ENCODE measurements at places on chromosomes 13 and 19.
A peak's percentile ranks its signal among the peaks of the same experiment; 100 is the strongest.

DNA sequence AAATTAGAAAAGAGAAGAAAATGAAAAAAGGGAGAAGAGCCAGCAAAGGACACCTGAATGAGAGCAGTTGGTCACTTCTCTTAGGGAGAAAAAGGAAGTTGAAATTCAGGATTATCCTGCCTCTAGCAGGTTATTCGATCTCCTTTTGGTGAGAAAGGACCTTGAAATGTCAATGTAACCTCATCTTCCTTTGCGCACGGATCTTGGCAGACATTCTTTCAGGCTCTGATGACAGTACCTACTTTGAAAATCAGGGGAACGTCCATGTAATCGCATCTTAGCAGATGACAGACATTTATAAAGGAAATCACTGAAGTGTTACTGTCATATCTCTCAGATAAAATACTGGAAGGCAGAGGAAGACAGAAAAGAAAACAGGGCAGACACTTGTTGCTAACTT lies 36.7 kb downstream of the FRY start:
- no peak for DNase-seq

DNA sequence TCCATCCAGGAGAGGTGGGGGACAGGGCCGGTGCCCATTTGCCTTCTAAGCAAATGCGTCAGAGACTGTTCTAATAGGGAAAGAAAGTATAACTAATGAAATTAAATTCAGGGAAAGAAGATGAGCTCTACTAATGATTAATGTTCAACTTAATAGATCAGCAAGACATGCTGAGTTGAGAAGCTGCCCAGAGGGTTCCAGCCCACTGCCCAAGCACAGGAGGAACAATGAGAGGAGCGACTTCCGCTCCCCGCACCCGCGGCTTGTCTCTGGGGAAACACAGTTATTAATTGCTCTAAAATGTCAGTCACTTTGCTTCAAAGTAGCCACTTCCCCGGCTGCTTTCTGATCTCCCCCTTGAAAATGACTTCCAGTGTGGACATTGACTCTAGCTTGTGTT lies 331.3 kb downstream of the UQCRFS1 start:
- DNase-seq = no peak

DNA sequence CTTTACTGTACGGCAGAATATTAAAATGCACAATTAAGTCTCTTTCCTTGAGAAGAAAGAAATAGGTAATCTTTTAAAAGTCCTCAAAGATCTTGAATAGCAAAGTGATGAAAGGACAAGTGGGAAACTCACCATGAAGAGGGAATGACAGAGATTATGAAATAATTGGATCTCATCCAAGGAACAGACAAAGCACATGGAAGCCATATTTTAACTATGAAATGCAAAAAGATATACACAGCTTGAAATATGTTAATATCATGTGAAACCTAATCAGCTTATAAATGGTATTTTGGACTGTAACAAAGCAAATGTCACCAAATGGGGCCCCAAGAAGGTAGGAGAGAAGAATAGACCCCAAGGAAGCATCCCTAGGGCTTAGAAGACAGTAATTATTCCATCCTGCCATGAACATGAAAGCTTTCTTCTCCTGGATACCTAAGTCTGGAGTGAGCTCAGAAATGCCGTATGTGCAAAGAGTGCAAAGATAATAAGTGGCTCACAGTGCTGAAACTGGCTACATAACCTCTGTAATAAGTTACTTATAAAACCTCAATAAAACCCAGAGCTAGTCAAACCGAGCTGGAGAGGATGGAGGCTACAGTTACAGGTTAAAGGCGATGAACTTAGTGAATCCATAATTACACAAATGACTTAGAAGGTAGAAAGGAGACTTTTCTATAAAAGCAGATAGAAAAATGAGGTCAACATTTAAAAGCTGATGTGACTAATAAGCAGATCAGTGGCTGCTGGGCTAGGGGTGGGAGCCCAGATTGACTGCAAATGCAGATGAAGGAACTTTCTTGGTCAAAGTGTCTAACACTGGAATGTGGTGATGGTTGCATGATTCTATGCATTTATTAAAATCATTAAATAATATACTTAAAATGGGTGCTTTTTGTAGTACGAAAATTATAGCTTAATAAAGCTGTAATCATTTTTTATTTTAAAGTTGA lies 34.4 kb downstream of the DCLK1 start:
- DNase-seq = no peak

GRCh38 chr13:48976576-48977285 lies 1.0 kb downstream of the FNDC3A start:
- DNase-seq = peak; percentile 64

DNA sequence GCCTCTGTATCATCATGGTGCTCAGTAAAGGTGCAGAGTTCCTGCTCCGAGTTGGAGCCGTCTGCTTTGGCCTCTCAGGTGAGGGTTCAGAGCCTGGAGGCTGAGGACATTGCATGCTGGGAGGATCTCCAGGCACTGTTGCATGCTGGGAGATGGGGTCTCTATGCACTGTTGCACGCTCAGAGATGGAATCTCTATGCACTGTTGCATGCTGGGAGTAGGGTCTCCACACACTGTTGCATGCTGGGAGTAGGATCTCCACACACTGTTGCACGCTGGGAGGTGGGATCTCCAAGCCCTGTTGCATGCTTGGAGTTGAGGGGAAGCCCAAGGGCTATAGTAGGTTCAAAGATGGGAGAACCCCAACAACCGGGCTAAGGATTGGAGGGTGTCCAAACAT lies 8.3 kb downstream of the CACNG6 start:
- no peak for DNase-seq

DNA sequence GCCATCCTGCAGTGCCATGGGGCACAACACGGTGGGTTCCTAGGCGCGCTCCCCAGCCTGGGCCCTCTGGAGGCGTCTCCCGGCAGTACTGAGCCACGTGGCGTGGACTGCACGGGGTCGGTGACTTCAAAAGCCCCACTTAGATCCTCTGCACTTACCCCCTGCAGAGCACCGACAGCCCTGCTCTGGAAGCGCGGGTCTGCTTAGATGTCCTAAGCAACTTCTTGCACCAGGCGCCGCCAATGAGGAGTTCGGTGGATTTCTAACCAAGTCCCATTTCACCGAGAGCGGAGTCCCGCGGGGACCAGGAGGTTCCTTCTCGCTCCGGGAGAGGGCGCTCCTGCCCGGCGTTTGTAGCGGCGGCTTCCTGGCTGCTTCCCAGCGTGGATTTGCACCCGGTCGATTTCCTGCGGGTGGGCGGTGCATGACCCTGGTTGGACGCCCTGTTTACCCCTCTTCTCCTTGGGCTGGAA lies 25.2 kb upstream of the ZNF845 start:
- no peak for DNase-seq

DNA sequence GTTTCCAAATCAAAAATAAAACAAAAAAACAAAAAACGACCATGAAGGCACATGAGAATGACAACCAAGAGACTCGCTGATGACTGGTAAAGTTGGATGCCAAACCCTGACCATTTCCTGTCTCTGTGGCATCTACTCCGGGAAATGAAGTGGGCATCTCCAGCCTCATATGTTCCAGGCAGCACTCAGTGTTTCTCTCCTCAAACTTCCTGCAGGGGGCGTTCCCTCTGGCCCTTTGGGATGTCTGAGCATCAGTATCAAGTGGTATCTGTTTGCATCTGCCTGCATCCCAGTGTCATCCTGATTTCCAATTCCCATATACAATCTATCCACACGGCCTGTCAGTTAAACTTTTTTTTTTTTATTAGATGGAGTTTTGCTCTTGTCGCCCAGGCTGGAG lies 9.8 kb upstream of the SIGLEC12 start:
- no peak for DNase-seq

- no peak for DNase-seq
Observed at GRCh38 chr13:67643516-67644055, 413.4 kb upstream of the PCDH9 start.

All from central memory CD8-positive, alpha-beta T cell (primary cell).